ENCODE measurements at places on chromosomes 12 and 14.
A peak's percentile ranks its signal among the peaks of the same experiment; 100 is the strongest.

DNA sequence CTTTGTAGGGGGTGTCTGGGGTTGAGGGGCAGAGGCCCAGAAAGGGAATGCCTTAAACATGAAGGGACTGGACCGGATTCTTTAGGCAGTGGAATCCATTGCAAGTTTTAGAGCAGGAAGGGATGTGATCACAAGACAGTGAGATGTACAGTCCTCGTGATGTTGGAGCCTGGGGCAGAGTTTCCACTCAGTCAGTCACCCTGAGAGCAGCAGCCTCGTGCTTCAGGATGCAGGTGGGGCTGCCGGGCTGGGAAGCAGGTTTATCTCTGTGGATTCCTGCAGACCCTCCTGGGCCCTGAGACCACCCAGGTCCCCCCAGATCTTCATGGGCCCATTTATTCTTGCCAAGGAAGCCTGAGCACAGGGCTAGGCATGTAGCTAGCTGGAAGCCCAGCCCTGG, 38.5 kb downstream of the RIN3 start:
- ATAC-seq: no peak

DNA sequence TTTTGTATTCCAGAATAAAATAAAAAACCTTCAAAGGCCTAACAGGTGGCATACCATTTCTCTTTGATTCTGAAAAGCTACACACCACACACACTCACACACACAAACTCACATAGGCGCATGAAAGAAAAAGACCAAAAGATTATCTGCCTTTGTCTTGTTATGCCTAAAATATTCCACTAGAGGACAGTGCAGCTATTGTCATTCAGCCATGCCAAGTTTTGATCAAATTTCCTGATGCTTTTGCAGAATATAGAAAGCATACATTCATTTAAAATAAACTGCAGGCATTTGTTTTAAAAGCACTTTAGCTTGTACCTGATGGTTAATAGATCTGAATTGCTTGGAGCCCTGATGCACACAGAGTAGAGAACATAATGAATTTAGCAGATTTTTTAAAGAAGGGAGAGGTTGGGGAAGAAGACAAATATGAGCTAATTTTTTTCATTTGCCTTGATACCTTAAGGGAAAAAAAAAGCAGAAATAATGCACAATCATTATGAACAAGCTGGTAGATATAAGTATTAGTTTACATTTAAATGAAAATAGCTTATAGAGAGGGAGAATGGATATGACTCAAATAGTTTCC, 1766.9 kb upstream of the SEL1L start:
- ATAC-seq: 0 out of 3 replicates have a peak, but pooled peaks have one; percentile 48

DNA sequence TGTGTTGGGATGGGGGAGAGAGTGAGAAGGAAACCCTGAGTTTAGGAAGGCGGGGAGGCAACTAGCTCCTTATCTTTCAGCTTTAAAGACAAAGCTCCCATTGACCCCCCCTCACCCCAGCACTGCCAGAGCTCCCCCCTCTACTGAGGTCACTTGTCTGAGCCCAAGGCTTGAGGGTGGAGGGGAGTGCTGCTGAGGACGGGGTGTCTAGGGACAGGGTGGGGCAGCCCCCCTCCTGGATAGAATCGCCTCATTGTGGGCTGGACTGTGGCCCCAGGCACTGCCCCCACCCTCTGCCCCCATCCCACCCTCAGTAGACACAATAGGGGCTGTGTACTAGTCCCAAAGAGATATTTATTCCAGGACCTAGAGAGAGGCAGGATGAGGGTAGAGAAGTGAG, 3.0 kb downstream of the ERBB3 start:
- no peak for ATAC-seq

DNA sequence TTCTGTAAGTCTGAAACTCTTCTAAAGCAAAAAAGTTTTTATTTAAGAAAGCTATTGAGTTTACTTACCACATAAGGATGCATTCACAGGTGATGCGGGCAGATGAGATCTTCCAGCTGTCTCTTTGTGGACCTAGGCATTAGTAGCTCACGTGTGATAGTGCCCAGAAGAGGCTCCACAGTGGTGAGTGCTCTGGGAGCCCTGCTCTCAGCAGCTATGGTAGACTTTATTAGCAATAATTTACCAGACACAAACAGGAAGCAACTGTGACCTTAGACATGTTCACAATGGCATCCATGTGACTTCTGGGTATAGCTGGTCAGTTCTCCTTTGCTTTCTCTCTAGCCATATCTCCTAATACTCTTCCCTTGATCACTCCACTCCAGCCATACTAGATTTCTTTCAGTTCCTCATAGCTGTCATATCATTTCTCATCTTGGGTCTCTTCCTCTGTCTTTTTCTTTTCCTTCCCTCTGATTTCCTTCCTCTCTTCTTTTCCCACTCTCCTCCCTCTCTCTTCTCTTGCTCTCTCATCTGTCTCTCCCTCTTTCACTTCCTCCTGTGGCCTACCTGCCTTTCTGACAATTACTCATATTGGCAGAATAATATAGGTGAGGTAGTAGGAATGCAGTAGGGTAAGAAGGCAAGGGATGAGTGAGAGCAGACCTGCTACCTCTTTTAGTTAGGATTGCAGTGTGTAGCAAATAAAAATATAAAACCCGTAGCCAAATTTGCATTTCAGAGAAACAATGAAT, 75.2 kb upstream of the SCAF11 start:
- no peak for ATAC-seq

DNA sequence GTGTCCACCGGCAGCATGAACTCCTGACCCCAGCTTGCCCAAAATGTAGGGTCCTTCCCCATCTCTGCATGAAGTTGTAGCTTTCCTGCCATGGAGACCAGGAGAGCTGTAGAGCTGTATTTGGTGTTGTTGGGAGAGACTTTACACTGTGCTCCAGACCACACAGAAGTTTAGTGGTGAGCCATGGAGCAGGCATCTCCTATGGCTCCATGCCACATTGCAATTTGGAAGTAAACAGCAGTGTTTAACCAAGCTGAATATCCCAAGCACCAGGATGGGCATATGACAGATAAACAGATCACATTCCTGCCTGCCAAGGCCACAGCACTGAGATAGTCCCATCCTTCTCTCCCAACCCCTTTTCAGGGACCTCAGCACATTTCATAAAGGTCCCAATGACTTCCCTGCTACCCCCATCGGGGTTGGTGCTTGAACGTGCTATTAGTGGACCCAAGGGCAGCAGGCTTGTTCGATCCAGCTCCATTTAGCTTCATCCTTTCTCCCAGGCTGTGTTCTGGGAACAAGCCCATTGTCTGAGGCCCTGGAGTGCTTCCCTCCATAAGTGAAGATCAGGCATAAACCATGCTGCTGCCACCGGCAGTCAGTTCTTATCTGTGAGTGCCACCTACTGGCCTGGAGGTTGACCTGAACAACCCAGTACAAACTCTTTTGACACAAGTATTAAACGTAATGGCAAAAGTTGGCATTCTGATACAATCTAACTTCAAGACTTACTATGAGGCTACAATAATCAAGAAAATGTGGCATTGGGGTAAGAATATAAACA, 172.3 kb upstream of the ATXN7L3B start:
- peak; percentile 100 for ATAC-seq

- ATAC-seq: no peak
Measured at GRCh38 chr14:95217391-95217900, 60.1 kb upstream of the DICER1 start.
